ENCODE measurements at places on chromosomes 3 and 15.

DNA sequence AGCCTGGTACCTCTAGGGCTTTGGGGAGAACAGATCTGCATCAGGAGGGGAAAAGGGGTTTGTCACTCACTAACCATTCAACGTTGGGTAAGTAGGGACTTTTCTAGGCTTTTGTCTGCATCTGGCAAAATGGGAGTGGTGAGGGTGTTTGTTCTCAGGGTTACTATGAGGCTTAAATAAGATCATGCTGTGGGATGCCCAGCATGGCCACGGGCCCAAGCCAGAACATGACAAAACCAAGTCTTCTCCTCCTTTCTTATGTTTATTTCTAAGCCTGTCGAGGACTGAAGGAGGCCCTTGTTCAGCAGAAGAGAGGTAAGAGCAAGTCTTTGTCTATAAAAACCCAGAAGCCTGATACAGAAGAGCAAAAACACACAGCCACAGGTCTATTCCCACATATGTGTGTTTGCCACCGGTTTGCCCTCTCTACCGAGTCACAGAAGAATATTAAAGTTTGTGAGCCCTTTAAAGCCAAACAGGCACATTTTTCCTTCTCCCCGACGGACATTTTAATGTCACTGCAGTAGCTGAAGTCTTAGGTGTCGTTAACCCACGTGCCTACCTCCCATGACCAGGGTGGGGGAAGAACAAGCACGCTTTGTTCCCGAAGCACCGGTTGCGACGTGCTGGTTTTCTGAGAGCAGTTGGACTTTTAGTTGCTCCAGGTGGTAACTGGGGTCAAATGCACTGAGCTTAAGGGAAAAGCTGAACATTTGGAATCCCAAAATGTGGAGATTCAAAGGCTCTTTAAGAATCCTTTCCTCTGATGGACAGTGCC, 72.1 kb downstream of the NOX5 start:
- DNase-seq = no peak

- DNase-seq = no peak
Observed at GRCh38 chr3:13571831-13572750, 23.2 kb downstream of the FBLN2 start.

DNA sequence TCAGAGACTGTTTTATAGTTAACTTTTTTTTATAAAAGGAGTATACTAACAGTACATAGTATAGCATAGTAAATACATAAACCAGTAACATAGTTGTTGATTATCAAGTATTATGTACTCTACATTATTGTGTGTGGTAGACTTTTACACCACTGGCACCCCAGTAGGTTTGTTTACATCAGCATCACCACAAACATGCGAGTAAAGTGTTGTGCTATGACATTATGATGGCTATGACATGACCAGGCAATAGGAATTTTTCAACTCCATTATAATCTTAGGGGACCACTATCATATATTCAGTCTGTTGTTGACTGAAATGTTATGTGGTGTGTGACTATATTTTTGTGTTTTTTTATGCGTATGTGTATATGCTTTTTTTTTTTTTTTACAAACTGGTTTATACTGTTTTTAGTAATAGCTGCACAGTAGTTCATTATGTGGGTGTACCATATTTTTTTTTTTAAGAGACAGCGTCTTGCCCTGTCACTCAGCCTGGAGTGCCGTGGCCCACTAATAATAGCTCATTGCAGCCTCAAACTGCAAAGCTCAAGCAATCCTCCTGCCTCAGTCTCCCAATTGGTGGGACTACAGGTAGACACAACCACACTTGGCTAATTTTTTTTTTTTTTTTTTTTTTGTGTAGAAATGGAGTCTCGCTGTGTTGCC, 1.9 kb downstream of the CAPN7 start:
- no peak for DNase-seq

DNA sequence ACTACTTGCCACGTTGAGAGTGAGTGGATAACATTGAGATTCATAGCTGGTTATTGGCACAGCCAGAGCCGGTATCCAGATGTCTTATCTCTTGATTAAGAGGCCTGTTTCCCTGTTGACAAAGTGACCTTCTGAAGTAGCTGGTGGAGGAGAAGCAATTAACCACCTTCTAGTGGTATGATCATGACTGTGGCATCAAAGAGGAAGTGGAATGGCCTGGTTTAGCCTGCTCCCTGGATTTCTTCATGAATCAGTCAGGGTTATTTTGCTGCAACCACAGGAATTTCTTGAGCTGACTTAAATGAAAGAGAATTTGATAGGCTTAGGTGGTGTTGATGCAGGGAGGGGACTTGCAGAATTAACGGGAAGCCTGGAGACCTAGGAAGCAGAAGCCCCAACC, 398.3 kb downstream of the MFSD1 start:
- no peak for DNase-seq

- DNase-seq = no peak
Observed at GRCh38 chr3:195556390-195556789, 13.3 kb upstream of the PPP1R2 start.

DNA sequence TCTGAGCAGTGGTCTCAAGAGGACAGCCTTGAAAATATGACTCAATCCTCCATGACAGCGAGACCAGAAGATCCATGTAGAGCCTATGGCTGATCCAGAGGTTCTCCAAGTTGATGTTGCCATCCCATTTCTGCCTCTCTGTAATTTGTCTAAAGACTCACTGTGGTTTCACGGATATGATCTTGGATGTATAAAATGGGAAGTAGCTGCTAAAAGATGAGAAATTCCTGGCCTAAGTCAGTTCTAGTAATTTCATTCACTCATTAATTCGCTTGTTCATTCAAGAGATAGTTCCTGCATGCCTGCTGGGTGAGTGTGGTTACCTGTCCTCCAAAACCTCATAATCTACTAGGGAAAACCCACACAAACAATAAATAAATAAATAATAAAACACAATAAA, 145.9 kb downstream of the TNIK start:
- DNase-seq = no peak

GRCh38 chr3:184562878-184563560, 1.4 kb downstream of the EPHB3 start:
- DNase-seq = no peak

DNA sequence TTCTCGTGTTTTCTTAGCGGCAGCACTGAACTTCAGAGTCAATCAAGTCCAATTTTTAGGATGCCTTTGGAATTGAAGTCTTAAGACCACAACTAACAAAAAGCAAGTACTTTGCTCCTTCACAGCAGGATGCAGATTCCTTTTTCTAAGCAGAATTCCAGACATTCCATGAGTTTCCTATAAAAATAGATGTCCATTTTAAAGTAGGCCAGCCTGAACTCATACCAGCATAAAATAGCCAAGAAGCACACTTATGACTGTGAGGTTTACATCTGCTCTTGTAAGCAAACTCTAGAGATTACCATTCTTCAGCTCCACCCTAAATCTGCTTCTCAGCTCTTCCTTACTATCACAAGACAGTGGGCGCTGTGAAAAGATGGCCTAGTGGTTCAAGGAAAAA, 85.8 kb downstream of the THBS1 start:
- DNase-seq = no peak

GRCh38 chr15:60399246-60399915, 1.6 kb upstream of the ANXA2 start:
- no peak for DNase-seq

- DNase-seq = no peak
Observed at GRCh38 chr3:114626751-114627150, 332.9 kb downstream of the TIGIT start.

- no peak for DNase-seq
Observed at GRCh38 chr3:177527182-177527581, 329.9 kb upstream of the TBL1XR1 start.

DNA sequence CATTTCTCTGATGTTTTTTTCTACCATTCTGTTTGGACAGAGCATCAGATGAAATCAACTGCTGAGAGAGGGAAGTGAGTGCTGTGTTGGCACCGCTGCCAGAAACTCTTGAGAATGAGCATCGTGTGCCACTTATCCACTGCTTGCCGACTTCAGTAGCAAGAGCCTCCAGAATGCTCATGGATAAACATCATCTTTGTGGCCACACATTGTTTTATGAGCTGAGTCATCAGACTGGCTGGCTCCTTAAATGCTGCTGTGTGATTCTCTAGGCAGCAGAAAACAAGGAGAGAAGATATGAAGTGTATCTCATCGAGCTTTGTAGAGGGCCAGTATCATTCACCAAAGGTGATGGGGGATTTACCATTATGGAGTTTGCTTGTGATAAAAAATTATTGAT, 3.4 kb upstream of the DOCK3 start:
- DNase-seq = no peak

DNA sequence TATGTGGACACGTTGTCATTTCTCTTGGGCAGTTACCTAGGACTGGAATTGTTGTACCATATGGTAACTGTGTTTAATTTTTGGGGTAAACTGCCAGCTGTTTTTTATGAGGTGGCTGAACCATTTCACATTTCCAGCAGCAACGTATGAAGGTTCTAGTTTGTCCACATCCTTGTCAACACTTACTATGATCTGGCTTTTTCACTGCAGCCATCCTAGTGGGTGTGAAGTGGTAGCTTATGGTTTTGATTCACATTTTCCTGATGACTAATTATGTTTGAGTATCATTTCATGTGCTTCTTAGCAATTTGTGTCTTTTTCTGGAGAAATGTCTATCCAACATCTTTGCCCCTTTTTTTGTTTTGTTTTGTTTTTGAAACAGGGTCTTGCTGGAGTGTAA, 96.2 kb downstream of the VGLL4 start:
- no peak for DNase-seq

- DNase-seq = no peak
Observed at GRCh38 chr3:73291541-73291940, 230.1 kb downstream of the EBLN2 start.

DNA sequence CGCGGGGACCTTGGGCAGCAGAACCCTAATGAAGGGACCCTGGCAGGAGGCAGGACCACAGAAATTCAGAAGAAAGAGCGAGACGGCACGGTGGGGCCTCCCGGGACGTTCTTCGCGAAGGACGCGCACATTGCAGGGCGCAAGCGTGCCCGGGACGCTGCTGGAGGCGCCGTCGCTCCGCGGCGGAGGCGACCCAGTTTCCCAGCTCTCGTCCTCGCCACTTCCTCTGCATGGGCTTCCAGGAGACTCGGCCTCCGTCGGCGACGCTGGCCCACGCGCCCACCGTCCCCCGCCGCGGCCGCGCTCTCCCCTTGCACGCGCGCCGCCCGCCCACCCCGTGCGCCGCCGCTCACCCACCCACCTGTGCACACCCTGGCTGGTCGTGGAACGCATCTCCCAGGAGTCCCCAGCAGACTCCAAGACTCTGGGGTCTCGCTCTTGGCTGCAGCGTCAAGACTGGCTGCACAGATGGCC, 31.8 kb upstream of the SMAD3 start:
- DNase-seq = no peak

GRCh38 chr15:52681441-52681840, 2.3 kb upstream of the ATOSA start:
- no peak for DNase-seq

GRCh38 chr3:67048715-67049074, 50.6 kb downstream of the KBTBD8 start:
- no peak for DNase-seq

DNA sequence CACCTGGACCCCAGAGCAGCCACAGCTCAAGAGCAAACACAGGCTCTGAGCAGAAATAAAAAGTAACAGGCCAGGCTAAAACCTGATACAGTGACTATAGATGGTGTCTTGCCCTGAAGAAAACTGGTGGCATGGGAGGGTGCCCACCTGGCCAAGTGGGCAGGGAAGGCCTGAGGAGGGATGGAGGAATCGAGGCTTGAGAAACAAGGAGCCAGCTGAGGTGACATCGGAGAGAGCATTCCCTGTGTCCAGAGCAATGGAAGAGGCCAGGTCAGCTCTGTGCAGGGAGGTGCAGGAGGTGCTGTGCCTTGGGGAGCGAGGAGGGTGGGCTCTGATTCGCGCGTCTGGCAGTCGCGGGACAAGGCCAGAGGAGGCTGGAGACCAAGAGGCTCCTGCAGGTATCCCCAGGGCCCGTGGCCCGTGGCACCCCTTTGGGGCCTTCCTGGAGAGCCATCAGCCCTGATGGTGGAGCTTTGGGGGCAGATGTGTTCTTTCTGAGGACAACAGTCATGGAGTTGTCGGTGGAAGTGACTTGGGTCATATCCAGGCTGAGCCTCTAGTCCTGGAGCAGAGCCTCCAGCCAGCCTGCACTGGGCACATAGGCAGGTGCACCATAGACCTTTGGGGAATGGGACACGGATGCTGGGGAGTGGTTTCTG, 56.1 kb downstream of the PLXNA1 start:
- DNase-seq = no peak
